ENCODE measurements at places on chromosomes 7 and 10.
A peak's percentile ranks its signal among the peaks of the same experiment; 100 is the strongest.

GRCh38 chr10:78851647-78852046 is 217.1 kb upstream of the ZMIZ1 start:
- no peak overlapping the region for H3K4me3 ChIP-seq
- H3K27me3 ChIP-seq: no peaks in the 10 kb centered on the region
- H3K27ac ChIP-seq: no peak overlapping the region
- DNase-seq: no peak

- H3K4me1 ChIP-seq: no peaks in the 10 kb centered on the region
- H3K27me3 ChIP-seq: no peaks in the 10 kb centered on the region
- H3K36me3 ChIP-seq: no peaks in the 10 kb centered on the region
- H3K27ac ChIP-seq: no peak overlapping the region
- no peak overlapping the region for H3K4me3 ChIP-seq
These were observed 272.3 kb upstream of the PLPP4 start for GRCh38 chr10:120184547-120185337.

- no peaks in the 10 kb centered on the region for H3K4me1 ChIP-seq
- no peak for DNase-seq
- no peaks in the 10 kb centered on the region for H3K27me3 ChIP-seq
- H3K27ac ChIP-seq: no peak overlapping the region
- no peak overlapping the region for H3K4me3 ChIP-seq
These were observed 142.1 kb downstream of the PAXIP1 start for GRCh38 chr7:154860621-154861375.

DNA sequence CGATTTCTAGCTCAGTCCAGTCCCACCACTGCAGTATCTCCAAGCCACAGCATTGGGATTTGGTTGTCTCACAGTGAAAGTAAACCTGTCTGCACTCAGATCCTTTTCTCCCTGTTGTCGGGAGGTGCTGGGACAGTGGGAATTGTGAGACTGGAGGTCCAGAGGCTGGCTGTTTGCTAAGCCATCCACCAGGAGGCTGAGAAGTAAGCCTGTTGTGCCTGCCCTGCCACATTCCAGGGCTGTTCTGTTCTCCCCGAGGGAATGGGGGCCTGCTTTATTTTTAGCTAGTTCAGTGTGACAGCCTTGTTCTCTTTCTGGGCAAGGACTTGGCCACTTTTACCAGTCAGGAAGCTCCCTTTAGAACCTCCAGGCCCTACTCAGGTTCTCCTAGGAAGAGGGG is 54.9 kb downstream of the HK1 start:
- peak; percentile 78 for DNase-seq
- H3K27me3 ChIP-seq: no peaks in the 10 kb centered on the region
- no peak overlapping the region for H3K4me3 ChIP-seq
- no peak overlapping the region for H3K27ac ChIP-seq
- peaks cover 38% of the 10 kb centered on the region for H3K36me3 ChIP-seq

- no peaks in the 10 kb centered on the region for H3K4me1 ChIP-seq
- H3K36me3 ChIP-seq: no peaks in the 10 kb centered on the region
- no peaks in the 10 kb centered on the region for H3K27me3 ChIP-seq
- no peak overlapping the region for H3K27ac ChIP-seq
- no peak overlapping the region for H3K4me3 ChIP-seq
- no peak for DNase-seq
These were observed 99.7 kb downstream of the PDE1C start for GRCh38 chr7:31970501-31970900.

DNA sequence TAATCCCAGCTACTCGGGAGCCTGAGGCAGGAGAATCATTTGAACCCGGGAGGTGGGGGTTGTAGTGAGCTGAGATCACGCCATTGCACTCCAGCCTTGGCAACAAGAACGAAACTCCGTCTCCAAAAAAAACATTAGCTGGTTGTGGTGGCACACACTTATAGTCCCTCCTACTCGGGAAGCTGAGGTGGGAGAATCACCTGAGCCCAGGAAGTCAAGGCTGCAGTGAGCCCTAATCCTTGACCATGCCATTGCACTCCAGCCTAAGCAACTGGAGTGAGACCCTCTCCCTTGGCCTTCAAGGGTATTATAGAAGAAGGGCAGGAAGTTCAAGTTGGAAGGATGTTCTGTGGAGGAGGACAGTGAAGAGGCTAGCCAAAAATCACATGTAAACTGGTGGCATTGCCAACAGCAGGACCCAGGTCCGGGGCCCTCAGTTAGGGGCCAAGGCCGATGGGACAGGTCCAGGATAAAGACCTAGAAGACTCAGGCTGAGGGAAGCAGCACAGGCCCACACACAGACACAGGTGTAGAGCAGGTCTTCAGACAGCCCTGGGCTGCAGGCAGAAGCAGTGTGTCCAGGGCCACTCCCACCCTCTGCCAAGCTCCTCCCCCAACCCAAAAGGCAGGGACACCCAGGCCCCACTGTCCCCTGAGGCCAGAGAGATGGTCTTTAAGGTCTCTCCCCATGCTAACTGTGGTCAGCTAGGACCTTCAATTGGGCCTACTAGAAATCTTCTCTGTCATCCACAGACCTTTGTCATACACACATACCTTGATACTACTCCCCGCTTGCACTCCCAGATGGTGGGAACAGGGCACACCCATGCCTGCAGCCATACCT is 8.4 kb upstream of the SAMD8 start:
- DNase-seq: no peak
- H3K4me3 ChIP-seq: no peak overlapping the region

GRCh38 chr7:107138696-107139420 is 29.9 kb upstream of the HBP1 start:
- H3K27ac ChIP-seq: no peak overlapping the region
- DNase-seq: peak; percentile 80
- no peaks in the 10 kb centered on the region for H3K36me3 ChIP-seq
